ENCODE measurements at places on chromosomes 2 and 18.

GRCh38 chr2:148730085-148730484 lies 85.5 kb downstream of the EPC2 start:
- no peak for DNase-seq

- no peak for DNase-seq
Measured at GRCh38 chr18:13543811-13544732, 182.3 kb downstream of the FAM210A start.

DNA sequence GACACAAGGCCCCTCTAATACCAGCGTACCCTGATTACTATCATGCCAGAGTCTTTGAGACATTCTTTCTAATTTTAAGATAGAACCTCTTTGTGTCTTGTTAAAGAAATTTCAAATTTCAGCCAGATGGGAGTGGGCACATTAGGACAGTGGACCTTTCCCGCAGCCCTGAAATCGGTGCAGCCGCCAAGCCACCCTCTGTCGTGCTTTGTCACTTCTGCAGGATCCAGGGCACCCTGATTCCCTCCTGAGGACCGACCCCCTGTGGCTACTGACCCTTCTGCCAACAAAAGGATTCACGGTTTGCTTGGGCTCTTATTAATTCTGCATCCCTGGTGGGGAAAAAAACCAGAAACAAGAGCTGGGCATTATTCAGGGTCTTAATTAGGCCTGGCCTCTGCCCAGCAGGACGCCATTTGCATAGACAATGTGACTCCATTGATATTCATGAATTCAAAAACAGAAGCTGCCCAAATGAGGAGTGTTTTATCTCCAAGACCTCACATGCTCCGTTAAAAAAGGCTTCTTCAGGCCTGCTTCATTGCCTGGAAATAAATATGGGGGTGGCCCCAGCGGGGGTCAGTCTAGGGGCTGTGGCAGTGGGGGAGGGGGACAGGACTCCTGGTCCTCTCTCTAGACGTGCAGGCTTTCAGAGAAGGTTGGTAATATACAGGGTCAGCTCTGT lies 116.9 kb downstream of the ALPK2 start:
- no peak for DNase-seq

- no peak for DNase-seq
Measured at GRCh38 chr2:56455642-56456041, 271.9 kb downstream of the CCDC85A start.

GRCh38 chr2:119073213-119073612 lies 85.3 kb downstream of the C1QL2 start:
- no peak for DNase-seq

GRCh38 chr2:39150102-39150562 lies 29.3 kb upstream of the SOS1 start:
- DNase-seq = no peak

GRCh38 chr2:30636311-30636710 lies 170.9 kb downstream of the CAPN13 start:
- no peak for DNase-seq

- DNase-seq = no peak
Measured at GRCh38 chr18:54557958-54558357, 33.1 kb upstream of the DYNAP start.

DNA sequence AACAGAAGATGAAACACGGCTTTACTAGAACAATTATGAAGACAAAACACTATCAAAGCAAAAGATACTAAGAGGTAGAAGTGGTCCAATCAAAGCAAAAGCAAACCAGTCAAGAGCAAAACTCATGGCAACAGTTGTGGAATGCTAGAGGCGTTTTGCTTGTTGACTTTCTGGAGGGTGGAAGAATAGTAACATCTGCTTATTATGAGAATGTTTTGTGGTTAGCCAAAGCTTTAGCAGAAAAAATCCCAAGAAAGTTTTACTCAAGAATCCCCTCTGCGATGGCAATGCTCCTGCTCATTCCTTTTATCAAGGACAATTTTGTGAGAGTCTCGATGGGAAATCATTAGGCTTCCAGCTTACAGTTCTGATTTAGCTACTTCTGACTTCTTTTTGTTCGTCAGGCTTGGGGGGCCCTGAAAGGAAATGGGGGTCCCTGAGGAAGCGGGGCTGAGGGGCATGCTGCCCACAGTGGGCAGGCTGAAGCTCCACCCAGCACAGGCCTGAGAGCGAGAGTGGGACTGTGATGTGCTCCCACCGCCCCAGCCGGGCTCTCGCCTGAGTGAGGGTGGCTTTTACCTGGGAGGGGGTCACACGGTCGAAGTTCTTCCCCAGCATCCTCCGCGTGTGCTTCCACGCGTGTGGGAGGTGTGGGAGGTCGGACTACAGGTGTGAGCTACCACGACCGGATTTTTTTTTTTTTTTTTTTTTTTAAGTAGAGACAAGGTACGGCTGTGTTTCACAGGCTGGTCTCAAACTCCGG lies 49.0 kb upstream of the MC4R start:
- no peak for DNase-seq

- no peak for DNase-seq
Measured at GRCh38 chr2:25480561-25480960, 138.8 kb upstream of the DNMT3A start.

- DNase-seq = no peak
Measured at GRCh38 chr2:100394111-100394641, 23.3 kb downstream of the CHST10 start.

DNA sequence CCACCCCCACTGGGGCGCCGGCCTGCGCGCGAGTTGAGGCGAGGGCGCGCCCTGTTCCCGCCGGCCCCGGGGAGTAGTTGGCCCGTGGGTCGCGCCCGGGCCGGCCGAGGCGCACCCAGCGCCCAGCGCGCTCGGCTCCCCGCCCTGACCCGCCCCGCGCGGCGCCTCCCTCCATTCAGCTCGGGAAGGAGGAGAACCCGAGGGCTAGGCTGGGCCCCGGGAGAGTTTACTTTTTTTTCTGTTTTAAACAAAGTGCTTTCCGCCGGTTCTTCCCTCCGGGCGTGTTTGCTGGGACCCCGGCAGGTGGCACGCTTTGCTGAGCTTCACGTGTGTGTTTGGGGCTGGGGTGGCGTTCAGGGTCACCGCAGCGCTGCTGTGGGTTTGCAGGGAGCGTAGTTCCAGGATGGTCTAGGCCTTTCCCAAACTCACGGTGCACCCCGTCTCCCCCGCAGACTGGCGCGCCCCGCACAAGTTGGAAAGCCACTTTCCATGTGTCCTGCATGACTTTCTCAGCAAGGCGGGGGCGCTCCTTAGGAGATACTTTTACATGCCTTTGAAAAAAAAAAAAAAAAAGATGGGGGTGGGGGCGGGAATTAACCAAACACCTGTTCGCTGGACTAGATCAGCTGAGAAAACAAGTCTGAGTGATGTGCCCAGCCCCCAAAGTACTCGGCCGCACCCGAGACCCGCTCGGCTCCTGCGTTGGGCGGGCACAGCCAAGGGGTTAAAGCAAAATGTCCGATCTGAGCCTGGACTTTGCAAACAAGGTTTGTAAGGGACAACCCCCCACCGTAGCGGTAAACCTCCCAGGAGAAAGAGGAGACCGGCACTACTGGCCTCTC lies 825 bp downstream of the ITGA6 start:
- DNase-seq = no peak

DNA sequence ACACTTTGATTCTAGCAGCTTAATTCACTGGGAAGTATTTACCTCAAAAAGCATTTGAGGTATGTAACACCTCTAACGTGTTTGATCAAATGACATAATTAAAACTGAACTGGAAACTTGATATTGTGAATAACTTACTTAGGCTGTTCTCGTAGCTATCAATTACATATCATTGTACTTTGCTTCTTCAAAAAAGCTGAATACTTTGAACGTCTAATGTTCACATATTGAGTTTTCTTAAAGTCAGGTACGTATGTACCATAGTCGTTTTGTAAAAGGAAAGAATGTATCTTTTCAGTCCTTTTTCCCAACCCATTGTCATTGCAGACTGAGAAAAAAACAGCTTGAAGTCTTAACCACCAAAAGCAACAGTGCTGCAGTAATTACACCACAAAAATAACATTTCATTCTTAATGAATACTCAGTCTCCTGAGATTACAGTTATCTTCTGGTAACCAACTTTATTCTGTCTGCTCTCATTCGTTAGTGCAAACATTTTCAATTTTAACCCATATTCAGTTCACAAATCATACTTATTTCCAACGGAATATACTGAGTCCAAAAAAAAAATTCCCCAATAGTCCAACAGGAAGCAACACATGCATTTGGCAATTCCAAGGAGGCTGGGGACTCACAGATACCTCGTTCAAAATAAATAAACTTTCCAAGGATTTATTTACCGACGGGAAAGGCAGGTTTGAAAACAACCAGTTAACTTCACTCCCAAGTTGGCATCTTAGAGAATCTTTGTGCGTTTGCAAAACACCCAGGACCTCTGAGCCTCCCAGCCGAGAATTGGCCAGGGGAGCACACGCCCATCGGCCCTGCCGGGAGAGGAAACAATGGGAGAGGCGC lies 1.1 kb downstream of the CHN1 start:
- DNase-seq = no peak

DNA sequence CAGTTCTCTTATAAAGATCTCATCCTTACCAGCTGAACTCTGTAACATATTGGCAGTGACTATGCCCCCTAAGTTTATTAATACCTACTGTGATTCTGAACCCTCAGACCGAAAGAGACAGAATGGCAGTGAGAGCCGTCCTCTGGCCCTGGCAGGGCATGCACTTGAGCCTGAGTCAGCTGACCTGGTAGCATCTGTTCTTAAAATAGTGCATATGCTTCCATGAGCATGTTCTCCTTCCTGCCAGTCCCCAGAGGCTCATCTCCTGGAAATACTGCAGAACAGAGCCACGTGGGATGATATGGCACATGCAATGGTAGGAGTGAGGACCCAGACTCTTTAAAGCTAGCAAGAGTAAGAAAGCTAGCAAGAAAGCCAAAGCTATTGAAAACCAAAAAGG lies 59.0 kb downstream of the RASGRP3 start:
- no peak for DNase-seq

GRCh38 chr18:47163241-47163640 lies 12.9 kb downstream of the IER3IP1 start:
- DNase-seq = peak; percentile 55

DNA sequence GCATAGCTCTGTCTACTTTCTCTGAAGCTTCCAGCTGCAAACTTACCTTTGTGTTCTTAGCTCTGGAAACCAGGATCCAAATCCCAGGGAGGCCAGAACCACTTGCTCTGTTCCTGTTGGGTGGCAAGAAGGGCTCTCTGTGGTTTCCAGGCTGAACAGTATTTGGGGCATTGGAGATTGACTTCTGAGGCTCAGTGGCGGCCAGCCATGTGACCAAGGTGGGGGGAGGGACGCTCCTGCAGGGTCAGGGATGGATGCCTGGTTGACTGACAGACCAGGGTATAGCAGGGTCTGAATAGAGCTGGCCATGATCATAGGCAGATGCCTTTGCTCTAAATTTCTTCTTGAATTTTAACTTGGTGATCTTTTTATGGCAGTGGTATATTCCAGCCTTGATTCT lies 15.1 kb downstream of the SLC4A5 start:
- no peak for DNase-seq

GRCh38 chr2:238821944-238822670 lies 25.8 kb upstream of the TWIST2 start:
- no peak for DNase-seq

GRCh38 chr2:18273205-18273604 lies 287.2 kb downstream of the RDH14 start:
- no peak for DNase-seq

DNA sequence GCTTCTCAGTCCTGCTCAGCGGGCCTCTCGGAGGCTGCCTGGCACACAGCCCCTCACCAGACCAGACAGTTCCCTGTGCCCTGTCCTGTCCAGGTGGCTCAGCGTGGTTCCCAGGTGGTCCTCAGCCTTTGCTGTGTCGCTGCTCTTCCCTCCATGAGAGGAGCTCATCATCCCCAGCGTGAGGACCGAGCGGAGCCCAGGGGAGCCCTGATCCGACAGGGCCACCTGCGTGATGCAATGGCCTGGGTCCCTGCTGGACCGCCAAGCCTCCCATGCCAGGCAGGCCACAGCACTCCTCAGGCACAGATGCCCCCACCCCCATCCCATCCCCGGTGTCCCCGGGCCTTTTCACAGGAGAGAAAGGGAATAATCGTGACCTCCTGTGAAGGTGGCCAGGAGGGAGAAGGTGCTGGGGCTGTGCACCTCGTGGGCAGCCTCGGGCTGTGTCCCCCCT lies 4.3 kb downstream of the GPC1 start:
- no peak for DNase-seq

DNA sequence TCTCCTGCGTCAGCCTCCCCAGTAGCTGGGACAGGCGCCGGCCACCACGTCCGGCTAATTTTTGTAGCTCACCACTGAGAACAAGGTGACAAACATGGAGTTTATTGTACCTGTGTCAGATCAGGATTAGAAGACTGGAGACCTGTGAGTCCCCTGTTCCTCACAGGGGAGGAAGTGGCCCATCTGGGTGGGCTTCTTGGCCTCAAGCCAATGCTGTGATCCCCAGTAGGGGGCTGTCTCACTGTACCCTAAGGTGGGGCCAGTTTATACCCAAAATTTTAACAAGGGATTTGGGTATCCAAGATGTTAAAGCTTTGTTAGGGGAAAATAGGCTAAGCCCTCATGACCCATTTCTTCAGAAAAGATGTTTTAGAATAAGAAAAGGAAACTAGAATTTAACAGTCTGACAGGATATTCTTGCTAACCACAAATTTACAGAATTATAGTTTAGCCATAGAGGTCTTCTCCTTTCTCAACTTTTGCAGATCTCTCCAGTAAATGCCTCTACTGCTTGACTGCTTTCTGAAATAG lies 16.3 kb downstream of the PCBP1 start:
- DNase-seq = no peak

- DNase-seq = no peak
Measured at GRCh38 chr2:222976521-222977061, 75.4 kb upstream of the KCNE4 start.
